ENCODE measurements at places on chromosomes 7 and 10.
A peak's percentile ranks its signal among the peaks of the same experiment; 100 is the strongest.

GRCh38 chr10:75229971-75230370, 5.8 kb downstream of the COMTD1 start:
- no peak for DNase-seq

GRCh38 chr10:5469353-5470061, 29.9 kb downstream of the CALML5 start:
- no peak for DNase-seq

DNA sequence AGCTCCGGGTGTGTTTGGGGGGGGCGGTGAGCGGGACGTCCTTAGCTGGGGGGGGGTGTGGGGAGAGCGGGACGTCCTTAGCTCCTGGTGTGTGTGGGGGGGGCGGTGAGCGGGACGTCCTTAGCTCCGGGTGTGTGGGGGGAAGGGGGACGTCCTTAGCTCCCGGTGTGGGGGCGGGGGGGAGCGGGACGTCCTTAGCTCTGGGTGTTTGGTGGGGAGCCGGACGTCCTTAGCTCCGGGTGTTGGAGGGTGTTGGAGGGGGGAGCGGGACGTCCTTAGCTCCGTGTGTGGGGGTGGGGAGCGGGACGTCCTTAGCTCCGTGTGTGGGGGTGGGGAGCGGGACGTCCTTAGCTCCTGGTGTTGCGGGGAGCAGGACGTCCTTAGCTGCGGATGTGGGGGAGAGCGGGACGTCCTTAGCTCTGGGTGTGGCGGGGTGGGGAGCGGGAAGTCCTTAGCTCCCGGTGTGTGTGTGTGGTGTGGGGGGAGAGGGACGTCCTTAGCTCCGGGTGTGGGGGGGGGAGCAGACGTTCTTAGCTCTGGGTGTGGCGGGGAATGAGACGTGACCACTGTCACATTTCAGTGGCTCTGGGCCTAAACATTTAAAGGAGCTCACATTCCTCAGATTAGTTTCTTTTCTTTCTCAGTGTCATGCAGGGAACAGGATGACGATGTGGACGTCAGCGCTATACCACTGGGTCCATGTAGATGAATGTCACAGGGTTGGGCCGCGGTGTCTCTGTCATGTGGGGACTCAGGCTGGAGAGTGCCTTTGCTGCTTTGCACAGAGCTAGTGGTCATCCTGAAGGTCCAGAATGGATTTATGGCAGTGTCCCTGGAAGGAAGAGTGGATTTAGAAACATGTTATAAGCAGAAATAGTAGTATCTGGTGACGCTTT, 7.5 kb downstream of the DYNC2I1 start:
- no peak for DNase-seq

DNA sequence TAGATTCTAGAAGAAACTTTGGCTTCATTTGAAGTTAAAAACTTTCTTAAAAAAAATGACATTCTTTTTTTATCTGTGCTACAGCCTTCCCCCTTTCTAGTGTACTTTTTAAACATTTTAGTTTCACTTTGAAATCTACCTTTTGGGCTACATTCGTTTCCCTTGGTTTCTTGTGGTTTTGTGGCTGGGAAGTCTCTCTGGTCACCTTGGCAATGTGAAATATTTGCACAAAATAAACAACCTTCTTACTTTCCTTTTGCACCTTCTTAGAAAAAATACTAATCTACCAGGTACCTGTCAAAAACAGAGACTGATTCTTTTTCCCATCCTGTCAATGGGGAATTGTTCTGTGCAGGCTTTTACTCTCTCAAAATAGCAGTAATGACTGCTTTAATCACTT, 350.2 kb downstream of the GATA3 start:
- no peak for DNase-seq

DNA sequence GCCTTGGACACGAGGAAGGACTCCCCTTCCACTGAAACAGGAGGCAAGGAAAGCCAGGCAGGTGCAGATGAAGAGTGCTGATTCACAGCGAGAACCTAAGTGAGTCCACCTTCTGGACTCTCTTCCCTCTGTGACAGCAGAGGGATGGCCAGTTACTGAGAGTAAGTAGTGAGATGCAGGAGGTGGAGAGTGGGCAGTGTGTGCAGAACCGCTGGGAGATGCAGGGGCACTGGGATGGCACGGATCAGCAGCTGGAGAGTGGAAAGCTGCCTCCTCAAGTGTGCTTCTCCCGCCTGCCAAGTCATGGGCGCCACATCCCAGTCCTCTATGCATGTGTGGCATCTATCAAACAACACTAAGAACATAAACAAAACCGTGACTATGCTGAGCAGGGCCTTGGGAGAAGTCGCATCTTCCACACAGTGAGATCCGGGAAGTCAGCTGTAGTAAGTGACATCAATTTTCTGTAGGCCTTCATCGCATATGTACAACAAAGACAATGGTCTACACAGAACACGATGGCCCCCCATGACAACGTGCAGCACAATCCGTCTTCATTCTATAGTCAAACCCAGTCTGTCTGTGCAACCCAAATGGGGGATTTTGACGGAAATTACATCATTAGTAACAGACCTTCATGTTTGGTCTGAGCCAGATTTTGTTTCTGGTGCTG, 217.4 kb upstream of the KLF14 start:
- DNase-seq = no peak

GRCh38 chr10:124059551-124059950, 33.8 kb downstream of the CHST15 start:
- DNase-seq = peak; percentile 48

- no peak for DNase-seq
Observed at GRCh38 chr7:33701189-33701740, 204.1 kb upstream of the BMPER start.

- DNase-seq = no peak
Observed at GRCh38 chr7:115924411-115924810, 106.2 kb downstream of the TFEC start.

DNA sequence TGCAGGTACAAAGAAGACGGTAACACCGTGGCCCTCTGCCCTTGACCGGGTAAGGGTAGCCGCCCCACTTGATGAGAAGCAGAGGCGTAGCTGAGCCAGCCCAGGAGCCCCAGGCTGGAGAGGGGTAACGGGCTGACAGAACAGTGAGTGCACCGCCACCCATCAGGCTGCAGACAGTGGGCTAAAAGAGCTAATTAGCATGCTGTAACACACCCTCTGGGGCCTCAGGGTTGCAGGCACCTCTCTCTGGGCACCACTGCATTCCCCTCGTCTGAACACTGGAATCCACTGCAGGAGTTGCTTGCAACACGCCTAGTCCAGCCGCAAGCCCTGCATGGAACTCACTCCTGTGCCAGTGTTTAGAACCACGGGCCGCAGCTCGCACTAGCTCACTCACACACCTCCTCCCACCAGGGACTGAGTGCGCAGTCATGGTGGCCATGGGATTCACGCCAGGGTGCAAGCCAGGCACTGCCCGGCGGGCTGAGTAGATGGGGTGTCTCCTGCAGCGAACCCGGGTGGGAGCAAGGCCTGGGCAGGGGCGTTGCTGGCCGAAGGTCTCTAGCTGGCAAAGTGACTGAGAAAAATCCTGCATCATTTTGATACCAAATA, 36.1 kb downstream of the AGMO start:
- DNase-seq = no peak

DNA sequence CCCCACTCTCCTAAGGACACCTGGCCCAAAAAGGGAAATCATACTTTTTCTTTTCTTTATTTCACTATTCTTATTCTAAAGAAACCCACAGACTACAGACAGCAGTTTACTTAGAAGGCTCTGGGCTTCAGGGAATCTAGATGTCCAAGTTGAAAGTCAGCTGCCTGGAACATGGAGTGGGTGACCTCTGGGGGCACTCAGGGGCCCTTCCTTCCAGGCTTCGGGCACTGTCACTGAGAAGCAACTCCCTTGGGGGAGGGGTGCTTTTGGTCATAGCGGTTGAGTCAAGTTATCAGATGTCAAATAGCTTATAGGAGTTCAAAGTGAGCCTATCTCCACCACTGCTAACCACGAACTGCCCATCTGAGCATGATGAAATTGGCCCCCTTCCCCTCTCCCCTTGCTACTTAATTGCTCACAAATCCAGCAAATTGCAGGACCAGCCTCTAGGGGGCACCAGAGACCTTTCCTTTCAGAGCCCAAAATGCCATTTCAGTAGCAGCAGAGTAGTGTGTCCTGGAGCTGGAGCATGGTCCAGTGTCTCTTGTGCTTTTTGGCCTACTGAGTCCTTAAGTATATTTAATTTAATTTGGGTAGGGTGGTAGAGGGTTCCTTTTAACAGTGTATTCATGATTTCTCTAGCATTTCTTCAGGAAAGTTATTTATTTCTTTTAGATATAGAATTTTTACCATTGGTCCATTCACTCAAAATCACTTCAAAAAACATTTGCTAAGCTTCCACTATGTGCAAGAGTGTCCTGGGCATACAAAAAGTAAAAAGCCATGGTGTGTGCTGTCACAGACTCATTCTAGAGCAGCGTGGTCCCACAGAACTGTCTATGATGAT, 463.8 kb downstream of the KCNMA1 start:
- DNase-seq = peak; percentile 67

GRCh38 chr7:102111061-102112041, 175.3 kb upstream of the SH2B2 start:
- DNase-seq = no peak

DNA sequence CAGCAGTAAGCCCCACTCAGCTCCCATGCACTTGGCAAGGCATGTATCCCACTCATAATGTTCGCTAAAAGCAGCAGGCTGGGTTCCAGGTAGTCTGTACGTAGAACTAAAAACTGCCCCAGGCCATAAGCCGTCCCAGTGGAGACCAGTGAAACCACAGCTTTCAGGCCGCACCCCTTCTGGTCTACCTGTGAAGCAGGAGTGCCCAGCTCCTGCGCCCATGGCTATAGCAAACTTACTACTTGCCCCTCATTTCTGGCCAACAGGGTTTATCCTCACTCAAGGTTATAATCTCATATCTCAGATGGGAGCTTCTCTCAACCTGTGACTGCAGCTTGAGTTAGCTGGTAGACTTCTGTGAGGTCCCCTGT, 338.2 kb upstream of the LRRTM3 start:
- no peak for DNase-seq

Measured in NCI-H1694 (cell line).